NCI-H510A (cell line): ENCODE measurements at places on chromosomes 16 and 17.

DNA sequence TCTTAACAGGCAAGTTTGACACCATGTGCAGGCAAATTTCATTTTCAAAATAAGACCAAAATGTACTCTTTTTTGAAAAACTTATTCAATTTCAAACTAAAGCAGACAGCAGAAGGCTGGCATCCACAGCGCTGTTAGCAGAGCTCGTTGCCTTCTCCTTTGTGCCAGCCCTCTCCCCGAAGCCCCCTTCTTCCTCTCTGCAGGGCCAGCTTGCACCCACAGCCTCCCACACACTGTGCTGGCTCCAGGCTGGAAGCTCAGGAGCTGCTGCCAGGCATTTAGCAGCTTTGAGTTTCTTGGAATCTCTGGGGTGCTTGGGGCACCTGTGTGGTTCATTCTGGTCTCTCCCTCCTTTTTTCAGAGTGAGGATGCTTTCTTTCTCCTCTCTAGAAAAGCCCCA lies 37.7 kb downstream of the GP2 start:
- DNase-seq = no peak

- no peak for DNase-seq
Observed at GRCh38 chr17:16329519-16330271, 23.6 kb downstream of the CENPV start.

- no peak for DNase-seq
Observed at GRCh38 chr16:27742333-27742732, 192.4 kb downstream of the KATNIP start.

DNA sequence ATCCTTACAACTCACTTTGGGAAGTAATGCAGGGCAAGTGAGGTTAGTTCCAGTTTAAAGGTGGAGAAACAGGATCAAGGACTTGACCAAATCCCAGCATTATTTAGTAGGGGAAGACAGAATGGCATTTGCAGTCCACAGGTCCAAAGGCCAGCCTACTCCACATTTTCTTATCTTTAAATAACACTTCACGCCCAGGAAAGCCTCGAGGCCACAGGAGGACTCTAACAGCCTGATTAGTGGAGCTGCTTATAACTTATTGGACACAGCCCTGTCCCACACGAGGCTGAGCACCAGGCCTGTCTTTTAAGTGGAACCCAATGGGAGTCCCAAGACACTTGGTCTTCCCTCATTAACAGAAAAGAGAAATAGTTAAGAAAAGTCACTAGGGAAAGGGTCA lies 12.1 kb upstream of the HYDIN start:
- no peak for DNase-seq

GRCh38 chr16:55711959-55712876 lies 56.4 kb downstream of the SLC6A2 start:
- no peak for DNase-seq

DNA sequence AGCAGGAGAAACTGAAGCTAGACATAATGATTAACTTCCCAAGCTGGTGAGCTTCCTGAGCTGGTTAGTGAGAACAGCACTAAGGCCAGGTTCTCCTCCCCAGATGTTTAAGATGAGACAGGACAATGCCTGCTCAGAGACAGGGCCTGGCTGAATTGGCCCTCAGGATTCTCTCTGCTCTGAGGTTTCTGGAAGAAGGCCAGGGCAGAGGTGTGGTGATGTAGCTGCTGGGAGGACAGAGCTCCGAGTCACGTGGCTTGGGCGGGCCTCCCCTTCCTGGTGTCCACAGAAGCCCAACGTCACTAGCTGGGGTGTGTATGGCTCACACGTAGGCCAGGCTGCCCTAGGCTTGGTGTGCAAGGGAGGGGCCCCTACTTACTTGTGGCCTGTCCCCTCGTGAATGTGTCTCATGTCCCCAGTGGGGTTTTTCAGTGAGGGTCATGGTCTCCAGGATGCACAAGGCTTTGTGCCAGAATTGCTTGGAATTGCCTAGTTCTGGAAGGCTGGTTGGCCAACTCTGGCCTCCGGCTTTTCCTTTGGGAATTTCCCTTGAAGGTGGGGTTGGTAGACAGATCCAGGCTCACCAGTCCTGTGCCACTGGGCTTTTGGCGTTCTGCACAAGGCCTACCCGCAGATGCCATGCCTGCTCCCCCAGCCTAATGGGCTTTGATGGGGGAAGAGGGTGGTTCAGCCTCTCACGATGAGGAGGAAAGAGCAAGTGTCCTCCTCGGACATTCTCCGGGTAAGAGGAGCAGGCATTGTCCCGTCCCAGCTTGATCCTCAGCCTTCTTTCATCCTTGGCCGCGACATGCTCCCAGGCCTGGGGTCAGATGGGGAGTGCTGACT lies 3.4 kb downstream of the NOD2 start:
- DNase-seq = no peak

DNA sequence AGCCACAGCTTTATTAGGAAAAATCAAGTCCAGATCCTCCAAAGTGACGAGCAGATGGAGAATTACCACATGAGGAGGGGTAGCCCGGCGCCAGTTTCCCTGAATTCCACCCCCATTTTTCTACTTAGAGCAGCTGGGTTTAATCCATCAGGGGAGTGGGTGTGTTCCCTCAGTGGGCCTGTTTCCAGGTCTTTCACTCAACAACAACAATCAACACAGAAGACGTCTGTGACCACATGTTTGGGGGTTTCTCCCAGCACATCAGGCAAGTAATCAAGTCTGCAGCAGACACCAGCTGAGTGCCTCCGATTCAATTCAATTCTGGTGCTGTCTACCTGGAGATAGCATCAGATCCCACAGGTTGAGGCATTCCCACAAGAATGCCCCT lies 6.8 kb downstream of the SLC6A2 start:
- DNase-seq = no peak

GRCh38 chr17:63843910-63844677 lies 1.6 kb upstream of the SMARCD2 start:
- no peak for DNase-seq

DNA sequence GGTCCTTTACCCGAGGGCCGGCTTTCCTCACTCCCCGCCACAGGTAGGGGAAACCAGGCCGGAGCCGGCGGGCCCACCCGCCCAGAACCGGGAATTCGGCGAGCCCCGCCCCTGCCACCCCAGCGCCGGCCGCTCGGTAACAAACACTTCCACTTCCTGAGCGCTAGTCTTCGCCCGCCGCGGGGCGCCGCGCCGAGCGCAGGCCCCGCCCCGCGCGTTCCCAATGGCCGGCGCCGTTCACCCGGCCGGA lies 224 bp upstream of the NHERF1 start:
- DNase-seq = no peak

DNA sequence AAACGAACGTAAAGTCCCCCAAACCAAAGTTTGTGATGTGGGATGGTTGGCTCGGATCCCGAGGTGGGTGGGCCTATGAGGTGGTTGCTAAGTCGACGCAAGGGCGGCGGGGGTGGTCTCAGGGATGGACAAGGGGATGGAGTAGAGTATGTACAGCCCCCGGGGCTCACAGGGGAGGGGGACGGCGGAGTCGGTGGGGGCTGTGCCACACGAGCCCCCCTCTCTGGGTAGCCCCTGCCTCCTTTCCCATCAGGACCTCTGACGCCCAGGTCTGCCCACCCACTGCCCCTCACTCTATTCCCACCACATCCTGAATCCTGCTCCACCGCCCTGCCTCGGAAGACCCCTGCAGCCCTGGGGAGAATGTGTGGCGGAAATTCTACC lies 15.2 kb downstream of the IL34 start:
- DNase-seq = no peak

DNA sequence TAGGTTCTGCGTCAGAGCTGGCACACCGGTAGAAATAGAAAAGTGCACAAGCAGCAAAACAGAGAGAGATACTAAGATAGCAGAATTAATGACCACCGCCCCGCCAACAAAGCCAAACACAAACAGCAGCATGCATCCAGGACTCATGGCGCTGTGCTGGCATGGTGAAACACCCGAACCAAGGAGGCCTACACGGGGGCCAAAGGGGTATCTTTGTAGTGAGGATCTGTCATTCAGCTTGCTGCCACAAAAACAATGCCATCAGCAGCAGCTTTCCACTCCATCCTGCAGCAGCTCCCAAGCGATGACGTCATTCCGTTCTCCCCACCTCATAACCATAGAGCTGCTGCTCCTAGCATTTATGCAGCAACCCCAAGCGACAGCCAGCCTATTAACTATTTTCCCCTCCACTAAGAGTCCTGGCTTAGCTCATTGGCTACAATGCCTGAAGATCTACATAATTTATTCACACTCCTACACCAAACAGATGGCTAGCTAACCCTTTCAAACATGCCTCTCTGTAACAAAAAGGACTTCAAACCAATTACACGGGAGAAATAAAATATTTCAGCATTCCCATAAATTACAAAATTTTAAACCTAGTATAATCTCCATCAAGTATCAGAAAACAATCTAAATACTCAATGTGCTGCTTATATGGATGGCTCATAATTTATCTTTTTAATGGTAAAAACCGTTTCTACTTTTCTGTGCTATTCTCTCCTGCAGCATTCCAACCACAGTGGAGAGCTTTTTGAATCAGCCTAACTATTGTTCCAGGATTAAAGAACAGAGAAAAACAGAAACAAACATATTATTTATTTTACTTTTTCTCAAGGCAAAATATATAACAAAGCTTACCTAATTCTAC lies 73.9 kb downstream of the SPAG9 start:
- peak; percentile 96 for DNase-seq

DNA sequence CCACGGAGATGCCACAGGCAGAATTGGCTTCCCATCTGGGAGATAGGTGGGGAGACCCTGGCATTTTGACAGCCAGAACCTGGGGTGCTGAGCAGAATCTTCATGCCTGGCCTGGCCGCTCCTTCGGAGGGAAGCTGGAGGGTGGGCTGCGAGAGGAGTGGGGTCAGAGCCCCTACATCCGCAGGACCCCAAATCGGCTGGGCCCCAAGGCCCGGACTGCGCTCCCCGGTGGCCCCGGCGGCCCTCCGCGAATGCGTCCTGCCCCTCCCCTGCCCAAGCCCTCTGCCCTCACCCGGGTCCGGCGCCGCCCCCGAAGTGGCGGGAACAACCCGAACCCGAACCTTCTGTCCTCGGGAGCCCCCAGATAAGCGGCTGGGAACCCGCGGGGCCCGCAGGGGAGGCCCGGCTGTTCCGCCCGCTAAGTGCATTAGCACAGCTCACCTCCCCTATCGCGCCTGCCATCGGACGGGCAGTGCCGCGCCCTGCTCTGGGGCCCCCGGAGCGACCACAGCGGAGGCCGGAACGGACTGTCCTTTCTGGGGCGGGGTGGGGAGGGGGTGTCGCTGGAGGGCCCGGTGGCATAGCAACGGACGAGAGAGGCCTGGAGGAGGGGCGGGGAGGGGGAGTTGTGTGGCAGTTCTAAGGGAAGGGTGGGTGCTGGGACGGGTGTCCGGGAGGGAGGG lies 850 bp upstream of the PNMT start:
- no peak for DNase-seq

- peak; percentile 92 for DNase-seq
Observed at GRCh38 chr16:30096105-30096861, at the start of gene YPEL3. Gene YPEL3, minus strand, starts transcription at chr16:30096213. Its CDS starts 731 bp downstream, at chr16:30095482.

DNA sequence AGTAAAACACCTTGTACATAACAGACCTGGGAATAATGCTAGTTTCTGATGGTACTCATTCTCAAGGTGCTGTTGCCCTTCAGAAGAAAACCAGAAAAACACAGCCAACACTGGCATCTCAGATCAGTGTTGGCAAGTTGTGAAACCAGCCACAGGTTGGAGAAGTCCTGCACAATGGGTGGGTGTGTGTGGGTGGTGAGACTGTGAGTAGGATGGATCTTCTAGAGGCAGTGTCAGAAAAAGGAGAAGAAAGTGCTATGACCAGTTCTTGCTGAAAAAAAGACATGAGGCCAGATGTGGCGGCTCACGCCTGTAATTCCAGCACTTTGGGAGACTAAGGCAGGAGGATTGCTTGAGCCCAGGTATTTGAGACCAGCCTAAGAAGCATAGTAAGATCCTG lies 35.2 kb upstream of the SMIM36 start:
- no peak for DNase-seq

DNA sequence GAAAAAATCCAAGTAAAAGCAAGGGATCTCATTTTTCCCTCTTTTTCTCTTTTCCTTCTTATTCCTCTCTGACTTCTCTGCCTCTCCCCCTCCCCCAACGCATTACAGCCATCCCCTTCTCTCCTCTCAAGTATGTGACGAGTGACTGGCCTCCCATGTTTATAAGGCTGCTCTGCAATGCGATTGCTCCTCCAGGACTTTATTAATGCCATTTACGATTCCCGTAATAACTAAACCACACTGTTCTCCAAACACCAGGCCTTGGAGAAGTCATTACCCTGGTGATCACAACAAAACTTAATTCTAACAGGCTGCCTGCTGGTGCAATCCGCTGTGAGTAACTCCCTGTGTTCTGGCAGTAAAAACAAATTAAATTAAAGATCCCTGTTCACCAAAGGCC lies 88.8 kb downstream of the HS3ST3B1 start:
- no peak for DNase-seq

DNA sequence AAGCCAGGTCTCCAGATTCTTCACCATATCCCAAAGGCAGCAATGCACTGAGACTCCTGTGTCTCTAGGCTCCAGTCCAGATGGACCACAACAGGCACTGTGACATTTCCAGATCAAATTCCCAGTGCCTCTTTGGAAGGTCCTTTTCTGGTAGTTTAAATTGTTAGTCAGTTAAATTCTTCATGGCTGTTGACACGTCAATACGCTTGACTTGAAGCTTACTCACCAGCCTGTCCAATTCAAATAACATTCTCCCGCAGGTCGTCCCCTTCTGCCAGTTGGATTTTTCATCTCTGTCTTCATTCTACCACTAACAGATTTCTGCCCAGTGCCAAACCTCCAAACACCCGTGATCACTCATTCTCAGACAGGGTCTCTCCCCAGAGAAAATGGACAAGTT lies 86.7 kb downstream of the SHISA9 start:
- no peak for DNase-seq

DNA sequence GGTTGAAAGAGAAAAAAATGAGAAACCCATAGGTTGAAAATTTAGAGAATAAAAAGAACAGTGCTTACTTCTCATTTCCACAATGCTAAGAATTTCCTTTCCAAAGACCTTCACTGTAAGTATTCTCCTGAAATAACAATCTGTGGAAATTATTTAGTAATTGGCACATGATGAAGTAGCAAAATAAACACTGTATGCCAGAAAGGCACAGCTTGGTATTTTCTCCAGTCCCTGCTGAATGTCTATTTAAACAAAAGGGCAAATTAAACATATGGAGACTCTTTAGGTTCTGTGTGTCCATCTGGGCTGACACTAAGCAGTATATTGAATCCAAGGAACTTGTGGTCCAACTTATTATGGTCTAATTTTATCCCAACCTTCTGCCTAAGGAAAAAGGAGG lies 46.1 kb downstream of the CHCT1 start:
- DNase-seq = no peak

- DNase-seq = no peak
Observed at GRCh38 chr16:20897922-20898321, 2.2 kb downstream of the DCUN1D3 start.

GRCh38 chr17:14048169-14048568 lies 21.1 kb upstream of the COX10 start:
- no peak for DNase-seq

GRCh38 chr17:9339958-9340357 lies 235.7 kb downstream of the STX8 start:
- DNase-seq = no peak

GRCh38 chr16:10938796-10939648 lies 3.2 kb downstream of the DEXI start:
- no peak for DNase-seq

- no peak for DNase-seq
Observed at GRCh38 chr16:50970281-50970680, 180.8 kb downstream of the SALL1 start.
